ENCODE measurements at places on chromosomes 1 and 21.

- DNase-seq: no peak
Observed at GRCh38 chr1:200909071-200909470, 14.4 kb downstream of the INAVA start.

DNA sequence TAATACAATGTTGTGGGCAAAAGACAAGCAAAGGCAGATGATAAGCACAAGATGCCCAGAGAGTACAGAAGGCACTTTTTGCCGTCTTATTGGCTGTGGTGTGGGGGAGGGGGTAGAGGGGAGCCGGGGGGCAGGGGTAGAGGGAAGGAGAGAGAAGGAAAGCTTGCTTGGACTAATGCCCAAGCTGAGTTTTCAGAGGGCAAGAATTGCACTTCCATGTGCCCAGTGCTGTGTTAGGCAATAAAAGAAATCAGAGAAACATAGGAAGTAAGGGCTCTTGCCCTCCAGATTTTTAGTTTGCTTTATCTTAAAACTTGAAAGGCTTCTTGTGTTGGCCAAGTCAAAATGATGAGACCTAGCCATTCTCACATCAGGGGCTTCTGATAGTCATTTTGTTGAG lies 8.3 kb downstream of the S100A12 start:
- DNase-seq: no peak

GRCh38 chr1:116107371-116107770 lies 3.8 kb upstream of the MAB21L3 start:
- DNase-seq: no peak

DNA sequence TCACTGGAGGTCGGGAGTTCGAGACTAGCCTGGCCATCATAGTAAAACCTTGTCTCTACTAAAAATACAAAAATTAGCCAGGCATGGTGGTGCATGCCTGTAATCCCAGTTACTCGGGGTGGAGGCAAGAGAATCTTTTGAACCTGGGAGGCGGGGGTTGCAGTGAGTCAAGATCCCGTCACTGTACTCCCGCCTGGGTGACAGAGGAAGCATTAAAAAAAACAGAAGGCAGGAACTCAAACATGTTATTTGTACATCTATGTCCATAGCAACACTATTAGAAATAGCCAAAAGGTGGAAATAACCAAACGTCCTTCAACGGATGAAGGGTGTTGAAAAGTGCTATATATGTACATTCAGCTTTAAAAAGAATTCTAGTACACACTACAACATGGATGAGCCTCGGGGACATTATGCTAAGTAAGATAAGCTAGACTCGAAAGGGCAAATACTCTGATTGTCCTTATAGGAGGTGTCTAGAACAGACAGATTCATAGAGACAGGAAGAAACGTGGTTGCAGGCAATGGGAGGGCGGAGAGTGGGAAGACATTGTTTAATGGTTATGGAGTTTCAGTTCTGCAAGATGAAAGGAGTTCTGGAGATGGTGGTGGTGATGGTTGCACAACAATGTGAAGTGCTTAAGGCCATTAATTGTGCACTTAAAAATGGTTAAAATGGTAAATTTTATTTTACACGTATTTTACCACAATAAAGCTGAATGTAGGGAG lies 19.2 kb downstream of the NLRP3 start:
- DNase-seq: no peak

GRCh38 chr1:226809785-226810571 lies 60.4 kb upstream of the PSEN2 start:
- DNase-seq: no peak

DNA sequence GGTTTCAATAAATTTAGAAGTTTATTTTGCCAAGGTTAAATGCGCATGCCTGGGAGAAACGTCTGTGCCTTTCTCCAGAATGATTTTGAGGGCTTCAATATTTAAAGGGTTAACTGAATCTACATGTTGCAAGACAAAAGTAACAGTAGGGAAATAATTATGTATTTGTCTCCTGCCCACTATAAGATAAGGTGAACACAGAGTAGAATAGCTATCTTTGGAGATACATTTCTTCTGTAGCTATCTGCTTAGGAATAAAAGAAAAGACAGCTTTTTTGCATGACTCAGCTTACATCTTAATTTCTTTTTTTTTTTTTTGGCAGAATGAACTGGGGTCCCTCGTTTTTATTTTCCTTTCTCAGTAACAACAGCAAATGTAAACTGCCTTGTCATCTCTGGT lies 1351.6 kb downstream of the AMY1C start:
- no peak for DNase-seq

DNA sequence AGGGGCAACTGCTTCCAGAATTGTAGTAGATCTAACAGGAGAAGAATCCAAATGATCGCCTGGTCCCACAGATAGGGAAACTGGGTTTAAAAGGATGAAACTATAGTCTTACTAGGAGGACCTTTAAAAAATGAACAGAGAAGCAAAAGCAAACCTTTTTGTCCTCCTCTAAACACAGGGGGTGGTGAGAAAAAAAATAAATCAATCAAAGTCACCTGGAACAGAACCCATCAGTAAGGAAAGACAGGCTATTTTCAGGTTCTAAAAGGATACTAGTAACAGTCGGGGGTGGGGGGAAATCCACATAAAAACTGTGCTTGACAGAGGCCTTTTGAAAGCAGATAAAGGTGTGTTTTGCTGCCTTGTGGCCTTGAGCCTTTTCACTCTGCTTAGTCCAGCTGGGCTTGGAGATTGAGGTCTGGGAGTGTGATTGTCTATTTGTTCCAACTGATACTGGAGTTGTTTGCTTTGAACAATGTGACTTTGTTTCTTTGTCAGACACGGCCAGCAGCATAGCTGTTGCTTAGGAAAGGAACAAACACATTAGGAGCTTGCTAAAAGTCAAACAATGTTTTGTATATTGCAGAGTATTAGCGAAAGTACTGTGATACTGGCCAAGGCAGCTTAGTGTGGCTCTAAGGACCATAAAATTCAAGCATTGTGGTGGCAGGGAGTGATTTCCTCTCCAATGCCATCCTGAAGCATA lies 141.1 kb upstream of the IRF2BP2 start:
- no peak for DNase-seq

GRCh38 chr1:162003830-162004215 lies 19.8 kb downstream of the OLFML2B start:
- DNase-seq: no peak

DNA sequence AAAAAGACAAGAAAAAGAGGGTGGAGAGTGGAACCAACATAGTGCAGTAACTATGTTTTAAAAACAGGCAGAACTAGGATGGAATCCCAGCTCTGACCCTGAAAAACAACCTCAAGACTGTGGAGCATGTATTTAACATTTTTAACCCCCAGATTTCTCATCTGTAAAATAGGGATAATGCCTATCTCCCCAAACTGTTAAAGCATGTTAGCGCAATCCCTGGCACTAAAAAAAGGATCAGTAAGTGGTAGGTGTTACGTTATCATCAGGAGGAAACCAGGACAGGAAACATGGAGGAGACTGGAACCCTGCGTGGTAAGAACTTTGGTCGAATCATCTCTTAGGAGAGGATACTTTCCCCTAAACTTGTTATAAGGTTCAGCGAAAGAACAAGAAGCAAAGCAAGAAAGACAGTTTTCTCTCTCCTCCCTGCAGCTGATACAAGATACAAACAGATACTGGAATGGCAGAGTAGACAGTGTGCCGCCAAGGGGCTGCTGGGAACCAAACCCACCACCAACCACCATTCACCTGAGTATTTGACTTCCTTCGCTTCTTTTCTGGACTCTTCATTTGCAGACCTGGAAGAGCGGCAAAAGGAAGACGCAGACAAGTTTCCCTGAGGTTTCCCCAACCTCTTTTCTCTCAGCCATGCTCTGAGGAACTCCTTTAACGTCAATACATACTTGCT lies 991 bp downstream of the PYGO2 start:
- DNase-seq: no peak

DNA sequence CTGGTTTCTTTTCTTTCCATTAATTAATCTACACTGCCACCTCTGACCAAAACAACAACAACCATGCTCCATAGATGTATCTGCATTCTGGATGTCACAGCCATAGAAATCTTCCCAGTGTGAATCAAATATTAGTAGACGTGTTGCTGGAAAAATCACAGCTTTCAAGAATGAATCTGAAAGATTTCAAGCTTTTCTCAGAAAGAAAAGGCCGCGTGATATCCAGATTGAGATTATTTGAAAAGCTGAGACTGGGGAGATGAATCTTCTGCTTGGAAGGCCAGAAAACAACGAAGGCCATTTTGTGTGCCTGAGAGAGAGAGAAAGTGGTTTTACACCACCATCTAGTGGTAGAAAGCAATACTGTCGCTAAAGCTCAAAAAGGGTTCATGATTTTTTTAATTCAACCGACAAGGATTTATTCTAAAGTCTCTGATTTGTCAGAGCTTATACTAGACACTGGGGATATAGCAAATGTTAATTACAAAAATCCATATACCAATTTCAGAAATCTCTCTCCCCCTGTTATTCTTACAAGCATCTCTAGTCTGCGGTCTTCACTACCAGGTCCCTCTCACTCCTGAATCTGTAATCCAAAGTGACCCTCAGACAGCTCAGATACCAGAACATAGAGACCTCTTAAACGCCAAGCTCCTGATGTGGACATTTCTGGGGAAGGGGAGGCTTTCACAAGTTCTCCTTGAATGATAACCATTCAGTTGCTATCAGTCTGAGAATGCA lies 87.5 kb upstream of the SGIP1 start:
- peak; percentile 81 for DNase-seq

DNA sequence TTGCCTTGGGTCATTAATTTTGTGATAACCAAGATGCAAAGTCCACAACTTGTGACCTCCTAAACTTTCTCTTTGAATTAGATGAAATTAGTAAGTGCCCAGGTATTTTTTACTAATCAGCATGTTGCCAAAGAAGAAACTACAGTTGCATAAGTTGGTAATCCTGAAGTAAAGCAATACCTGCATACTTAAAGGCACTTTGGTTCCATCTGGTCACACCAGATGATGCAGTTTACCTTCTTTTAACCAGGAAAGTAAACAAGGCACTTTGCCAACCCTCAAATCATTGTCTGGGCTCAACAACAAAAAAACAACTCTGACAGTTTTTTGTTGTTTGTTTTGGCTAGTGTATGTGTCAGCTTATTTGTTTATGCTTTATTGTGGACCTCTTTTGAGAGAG lies 55.5 kb upstream of the DYNLT5 start:
- no peak for DNase-seq

GRCh38 chr1:54416435-54416834 lies 10.2 kb upstream of the SSBP3 start:
- DNase-seq: no peak

GRCh38 chr21:43889069-43889468 lies 24.0 kb downstream of the AGPAT3 start:
- DNase-seq: no peak

DNA sequence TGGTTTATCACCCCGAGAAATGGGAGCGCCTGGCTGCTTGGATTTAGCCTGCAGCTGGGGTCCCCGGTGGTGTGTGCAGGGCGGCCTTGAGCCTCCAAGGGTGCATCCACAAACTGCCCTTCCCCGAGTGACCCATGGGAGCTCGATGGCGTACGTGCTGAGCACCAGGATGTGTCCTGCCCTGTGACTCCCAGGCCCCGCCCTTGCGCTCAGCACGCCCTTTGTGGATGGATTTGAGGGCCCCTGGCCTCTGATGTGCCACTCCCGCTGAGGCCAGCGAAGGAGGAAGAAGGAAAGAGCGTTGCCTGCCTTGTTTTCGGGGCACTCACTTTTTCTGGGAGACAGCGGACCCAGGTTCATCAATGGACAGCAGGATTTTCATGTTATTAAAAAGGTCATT lies 1.7 kb upstream of the TFF3 start:
- no peak for DNase-seq

DNA sequence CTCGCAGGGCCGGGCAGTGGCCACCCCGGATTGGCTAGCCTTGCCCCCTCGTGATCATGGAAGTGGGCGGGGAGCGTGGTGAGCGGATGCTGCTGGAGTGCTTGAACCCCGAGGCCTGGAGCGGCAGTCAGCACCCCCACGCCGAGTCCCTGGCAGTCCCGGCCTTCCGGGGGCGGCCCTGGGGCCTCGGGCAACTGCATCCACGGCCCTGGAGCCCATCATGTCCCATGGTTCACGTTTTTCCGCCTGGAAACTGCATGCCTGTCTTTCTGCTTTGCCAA lies 45.6 kb downstream of the CDC7 start:
- DNase-seq: no peak

GRCh38 chr1:4699376-4700301 lies 45.2 kb downstream of the AJAP1 start:
- no peak for DNase-seq

DNA sequence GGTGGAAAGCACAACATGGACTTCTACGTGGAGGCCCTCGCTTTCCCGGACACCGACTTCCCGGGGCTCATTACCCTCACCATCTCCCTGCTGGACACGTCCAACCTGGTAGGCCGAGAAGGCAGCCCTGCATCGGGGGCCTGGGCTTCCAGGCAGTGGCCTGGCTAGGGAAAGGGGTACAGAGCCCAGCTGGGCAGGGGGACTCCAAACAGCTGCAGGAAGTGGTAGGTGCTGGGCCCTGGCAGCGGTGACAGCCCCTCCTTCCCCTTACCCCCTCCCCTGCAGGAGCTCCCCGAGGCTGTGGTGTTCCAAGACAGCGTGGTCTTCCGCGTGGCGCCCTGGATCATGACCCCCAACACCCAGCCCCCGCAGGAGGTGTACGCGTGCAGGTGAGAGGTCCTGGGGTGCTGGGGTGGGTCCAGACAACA lies 30.0 kb upstream of the PADI6 start:
- DNase-seq: no peak

DNA sequence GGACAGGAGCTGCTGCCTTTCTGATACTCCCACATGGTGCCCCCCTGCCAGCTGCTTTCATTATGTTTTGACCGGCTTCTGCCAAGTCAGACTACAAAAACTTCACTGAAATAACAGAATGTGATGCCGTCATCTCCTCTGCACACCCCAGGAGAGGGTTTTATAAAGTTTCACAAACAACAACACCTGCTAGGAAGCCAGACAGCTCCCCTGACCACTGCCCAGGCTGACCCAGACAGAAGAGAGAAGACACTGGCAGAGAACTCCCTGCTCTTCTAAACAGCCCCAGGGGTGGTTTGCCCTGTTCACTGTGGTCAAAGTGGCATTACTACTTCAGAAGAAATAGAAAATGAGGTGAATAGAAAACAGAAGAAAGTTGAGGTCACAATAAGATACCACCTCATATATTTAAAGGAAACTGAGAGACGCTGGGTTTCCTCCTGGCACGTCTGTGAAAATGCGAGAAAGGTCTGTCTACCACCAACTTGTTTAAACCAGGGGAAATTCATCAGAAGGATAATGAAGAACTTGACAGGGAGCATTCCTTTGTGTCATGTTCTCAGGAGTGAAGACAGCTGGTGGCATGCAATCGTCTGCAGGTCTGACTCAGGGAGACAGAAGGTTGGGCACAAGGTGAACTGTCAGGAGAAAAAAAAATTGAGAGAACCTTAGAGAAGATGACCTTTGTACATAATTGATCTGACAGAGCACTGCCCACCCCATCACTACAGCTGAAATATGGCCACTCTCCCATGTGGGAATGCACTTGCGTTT lies 119.0 kb upstream of the NFIA start:
- DNase-seq: no peak

DNA sequence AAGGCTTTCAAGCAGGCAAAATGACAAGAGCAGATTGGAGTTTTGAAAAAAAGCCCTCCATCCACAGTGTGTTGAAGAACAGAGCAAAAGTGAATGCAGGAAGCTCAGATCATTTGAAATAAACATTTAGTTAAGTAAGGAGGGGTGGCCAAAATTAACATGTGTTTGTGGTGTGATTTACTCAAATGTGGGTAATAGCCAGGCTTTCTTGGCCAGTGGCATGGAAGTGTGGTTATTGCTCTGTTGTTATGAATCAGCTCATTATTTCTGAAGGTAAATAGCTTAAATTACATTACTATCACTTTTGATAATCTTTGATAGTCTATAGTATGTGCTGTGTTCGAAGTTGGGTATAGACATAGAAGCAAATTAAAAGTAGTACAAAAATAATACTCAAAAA lies 485.9 kb downstream of the LMO4 start:
- no peak for DNase-seq

- no peak for DNase-seq
Observed at GRCh38 chr1:55052221-55053142, 13.1 kb downstream of the PCSK9 start.

Measured in NCI-H1694 treated with DMSO at 0.1 percent for 48 hours (cell line).